ENCODE measurements at places on chromosomes 6 and 20. TPM values are rescaled to one million over a fixed set of nuclear protein-coding genes. Genes with fewer than 3 reads are reported as not detected.

GRCh38 chr6:166555086-166555485 is 31.4 kb downstream of the RAMACL start:
- DNase-seq = no peak

SMLR1 gene
- not detected for total RNA-seq

DNA sequence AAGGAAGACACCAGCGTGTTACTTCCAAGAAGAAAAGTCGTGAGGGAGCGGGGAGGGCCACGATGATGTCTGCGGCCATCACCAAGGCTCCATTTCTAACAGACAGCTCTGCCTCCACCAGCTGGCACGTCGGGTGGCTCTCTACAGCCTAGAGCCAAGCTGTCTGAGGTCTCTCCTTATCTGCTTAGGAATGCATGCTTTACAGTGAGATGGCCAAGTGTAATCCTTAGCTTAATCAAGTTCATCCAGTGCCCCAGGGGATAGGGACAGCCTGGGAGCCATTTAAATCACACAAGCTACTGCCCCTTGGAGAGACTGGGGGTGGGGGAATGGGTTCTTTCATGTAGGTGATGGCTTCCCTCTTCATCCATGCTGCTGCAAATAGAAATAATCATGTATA is 213.8 kb upstream of the CST7 start:
- DNase-seq = peak; percentile 60

DNA sequence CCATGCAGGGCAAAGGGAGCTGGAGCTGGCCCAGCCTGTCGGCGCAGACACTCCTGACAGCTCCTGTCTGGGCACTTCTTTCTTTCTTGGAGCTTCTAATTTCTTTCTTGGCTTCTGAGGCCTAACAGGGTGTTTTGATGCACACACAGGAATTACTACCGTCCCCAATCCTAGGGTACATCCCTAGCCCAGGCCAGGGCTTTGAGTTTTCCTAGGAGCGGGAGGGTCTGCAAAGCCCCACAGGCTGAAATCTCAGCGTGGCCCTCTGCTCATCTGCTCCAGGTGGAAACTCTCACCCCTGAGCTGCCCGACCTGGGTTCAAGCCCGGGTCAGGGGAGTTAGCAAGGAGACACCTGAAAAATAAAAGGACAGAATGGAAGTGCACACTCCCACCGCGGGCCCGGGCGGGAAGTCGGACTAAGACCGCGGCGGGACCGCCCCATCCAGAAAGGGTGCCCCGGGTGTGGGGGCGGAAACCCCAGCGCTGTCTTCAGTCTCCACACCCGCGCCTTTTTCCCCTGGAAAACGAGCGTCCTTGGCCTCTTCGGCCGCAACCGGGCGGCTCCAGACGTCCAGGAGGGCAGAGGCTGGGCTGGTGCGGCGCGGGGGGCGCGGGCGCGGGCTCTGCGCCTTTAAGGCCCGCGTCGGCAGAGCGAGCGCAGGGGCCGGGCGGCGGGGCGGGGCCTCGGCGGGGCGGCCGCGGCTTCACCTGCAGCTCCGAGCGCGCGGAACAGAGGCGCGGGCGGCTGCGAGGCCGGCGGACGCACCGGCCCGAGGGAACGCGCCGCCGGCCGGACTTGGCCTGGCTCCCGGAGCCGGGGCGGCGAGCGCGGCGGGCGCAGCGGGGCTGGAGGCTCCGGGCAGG is at the start of gene CDH4:
TSS of gene CDH4 (plus strand) at position 733 of the 865 bp plus-strand sequence.
- DNase-seq = no peak

GRCh38 chr20:23406880-23407279 is 14.4 kb downstream of the NAPB start:
- no peak for DNase-seq

TP53TG5 gene
- total RNA-seq = not detected

DNA sequence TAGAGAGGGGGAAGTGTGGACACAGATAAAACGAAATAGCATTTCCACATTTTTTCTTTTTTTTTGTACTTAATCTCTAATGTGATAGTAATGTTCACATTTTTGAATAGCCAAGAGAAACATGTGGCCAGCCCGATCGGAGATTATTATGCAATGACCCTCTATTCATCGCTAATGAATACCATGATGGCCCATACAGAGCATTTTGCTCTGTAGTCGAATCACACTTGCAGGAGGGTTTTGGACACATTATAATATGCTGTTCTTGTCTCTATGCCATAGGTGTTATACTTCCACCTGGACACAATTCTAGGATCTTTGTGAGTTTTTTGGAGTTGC is 60.1 kb downstream of the MTHFD1L start:
- DNase-seq = no peak

GRCh38 chr6:156840606-156841005 is 63.4 kb downstream of the ARID1B start:
- no peak for DNase-seq

GRCh38 chr20:25005661-25006060 is 13.1 kb upstream of the APMAP start:
- DNase-seq = no peak

DNA sequence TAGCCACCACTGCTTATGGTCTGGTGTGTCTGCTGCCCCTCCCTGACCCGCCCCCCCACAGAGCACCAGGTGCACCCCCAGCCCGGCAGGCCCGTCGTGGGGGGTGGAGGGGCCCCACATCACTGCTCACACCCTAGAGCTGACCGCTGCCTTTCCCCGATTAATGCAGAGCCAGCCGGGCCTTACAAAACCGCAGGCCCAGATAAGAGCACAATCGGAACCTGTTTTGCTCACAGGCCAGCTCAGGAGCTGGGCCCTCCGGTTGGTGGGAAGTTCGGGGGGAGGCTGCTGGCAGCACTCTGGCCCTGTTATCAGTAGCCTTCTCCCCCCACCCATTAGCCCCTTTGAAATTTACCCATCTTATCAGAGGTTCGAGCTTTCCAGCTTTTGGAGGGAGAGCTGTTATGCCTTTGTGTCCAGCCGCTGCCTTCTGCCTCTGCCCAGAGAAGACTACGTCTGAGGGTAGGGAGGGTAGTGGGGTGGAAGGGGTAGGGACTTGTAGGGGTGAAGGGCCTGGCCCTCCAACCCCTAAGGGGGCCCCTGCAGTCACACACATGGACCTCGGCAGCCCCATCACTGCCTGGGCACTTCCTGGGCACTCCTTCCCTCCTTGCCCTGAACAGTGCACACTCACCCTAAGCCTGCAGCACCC is 6.9 kb upstream of the SPDEF start:
- no peak for DNase-seq

GRCh38 chr6:16660157-16660497 is 101.1 kb downstream of the ATXN1 start:
- DNase-seq = no peak

GRCh38 chr6:152897807-152898399 is 84.9 kb downstream of the FBXO5 start:
- DNase-seq = peak; percentile 60

DNA sequence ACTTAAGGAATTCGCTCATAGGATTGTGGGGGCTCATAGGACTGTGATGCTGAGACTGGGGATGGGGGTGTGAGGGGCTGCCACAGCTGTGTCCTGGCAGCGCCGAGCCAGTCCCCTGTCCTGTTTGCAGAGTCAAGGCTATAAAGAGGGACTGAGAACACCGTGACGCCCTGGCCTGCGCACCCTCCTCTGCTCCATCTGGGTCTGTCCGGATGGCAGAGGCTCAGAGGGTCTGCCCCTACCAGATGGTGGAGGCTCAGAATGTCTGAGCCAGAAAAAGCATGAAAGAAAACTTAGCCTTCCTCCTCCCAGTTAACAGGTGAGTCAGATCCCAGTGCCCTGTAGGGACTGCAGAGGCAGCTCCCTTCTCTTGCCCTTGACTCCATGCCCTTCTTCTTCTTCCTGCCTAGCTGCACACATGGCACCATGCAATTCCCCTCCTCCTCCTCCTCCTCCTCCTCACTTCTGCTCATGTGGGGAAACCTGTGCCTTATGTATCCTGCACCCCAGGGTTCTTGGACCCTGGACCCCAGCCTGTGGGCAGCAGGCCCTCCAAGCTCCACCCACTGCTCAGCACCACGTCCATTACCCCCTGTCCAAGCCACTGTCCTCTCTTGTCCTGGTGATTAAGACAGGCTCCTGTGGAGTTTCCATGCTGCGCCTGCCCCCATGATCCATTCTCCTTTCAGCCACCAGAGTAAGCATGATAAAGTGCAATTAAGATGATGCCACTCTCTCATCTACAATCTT is 410.0 kb upstream of the SULF2 start:
- no peak for DNase-seq

TSPYL4 gene
- 19.5 TPM for total RNA-seq

DNA sequence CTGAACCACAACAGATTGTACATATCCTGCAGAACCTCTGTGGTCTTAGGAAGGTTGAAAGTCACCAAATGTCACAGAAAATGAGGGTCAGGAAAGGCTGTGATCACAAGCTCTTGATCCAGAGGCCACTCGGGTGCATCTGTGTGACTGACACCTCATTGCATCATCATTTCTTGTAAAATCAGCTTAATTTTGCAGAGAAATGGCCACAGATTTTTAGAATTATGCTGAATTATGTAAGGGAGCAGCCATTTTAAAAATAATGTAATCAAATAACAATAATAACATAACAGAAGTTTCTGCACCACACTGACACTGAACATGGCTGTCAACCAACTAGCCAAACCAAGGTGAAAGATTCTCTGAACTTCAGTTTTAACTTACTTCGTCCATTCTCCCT is 32.5 kb upstream of the PRND start:
- DNase-seq = no peak

PROCR gene
- 47.8 TPM for total RNA-seq

- DNase-seq = no peak
Measured at GRCh38 chr20:36004045-36004444, 35.7 kb downstream of the CNBD2 start.

- DNase-seq = peak; percentile 70
Measured at GRCh38 chr20:41786158-41786557, 168.0 kb upstream of the CHD6 start.

NFATC2 gene
- 3.0 TPM for total RNA-seq

GRCh38 chr6:47471911-47472310 is 5.7 kb upstream of the CD2AP start:
- no peak for DNase-seq

DNA sequence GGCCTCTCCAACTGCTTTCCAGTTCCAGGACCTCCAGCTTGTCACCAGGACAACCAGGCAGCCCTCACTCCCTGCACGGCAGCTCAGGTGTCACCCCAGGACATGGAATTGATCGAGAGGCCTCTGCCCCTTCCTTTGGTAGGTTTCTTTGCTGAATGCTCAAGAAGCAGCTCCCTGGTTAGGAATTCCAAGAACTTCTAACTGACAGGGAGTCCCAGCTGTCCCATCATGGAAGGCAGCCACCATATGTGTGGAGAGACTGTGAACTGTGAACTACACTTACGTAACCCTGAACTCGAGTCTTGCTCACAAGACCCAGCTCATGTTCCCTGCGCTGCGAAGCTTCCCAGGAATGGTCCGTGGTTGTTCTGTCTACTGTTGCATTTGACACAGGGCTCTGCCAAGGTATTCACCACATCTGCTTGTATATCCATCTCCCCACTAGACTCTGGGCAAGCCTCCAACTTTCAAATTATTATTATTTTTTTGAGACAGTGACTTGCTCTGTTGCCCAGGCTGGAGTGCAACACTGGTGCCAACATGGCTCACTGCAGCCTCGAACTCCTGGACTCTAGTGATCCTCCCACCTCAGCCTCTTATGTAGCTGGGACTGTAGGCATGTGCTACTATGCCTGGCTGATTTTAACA is 35.7 kb downstream of the MGME1 start:
- no peak for DNase-seq

CLPSL2 gene
- total RNA-seq = not detected

TBXT gene
- total RNA-seq = not detected

DNA sequence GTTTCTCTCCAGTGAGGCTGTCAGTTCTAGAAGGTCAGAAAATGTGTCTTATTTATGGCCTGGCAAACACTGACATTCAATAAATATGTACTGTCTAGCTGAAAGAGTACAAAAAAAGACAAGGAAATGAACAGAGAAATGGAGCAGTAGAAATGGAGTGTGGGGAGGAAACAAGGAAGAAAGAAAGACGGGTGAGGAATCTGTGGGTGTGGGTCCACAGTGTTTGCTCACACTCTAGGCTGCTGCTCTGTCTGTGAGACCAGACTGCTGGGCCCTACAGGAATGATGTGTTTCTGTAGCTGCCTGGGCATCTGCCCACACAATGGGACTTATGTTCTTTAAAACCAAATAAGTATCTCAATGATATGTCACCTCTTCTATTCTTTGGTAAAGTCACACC is 114.2 kb downstream of the MOXD1 start:
- DNase-seq = no peak

CAP2 gene
- 35.9 TPM for total RNA-seq

RBPJL gene
- total RNA-seq = not detected

DNA sequence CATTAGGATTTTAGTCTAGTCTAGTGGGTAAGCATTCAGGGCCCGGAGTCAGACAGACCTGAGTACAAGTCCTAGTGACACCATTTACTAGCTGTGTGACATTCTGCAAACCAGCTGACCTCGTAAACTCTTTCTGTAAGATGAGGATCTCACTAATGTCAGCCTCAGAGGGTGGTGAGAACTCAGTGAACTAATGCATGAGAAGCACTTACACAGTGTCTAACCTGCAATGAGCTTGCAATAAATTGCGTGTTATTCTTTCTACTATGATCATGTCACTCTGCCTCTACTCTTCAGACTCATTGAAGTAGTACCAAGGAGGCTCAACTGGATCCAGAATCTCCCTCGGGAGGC is 41.1 kb upstream of the ZNF831 start:
- no peak for DNase-seq

- DNase-seq = no peak
Measured at GRCh38 chr20:10488534-10488933, 53.4 kb downstream of the SLX4IP start.

GRCh38 chr20:49674383-49675352 is 39.0 kb downstream of the B4GALT5 start:
- peak; percentile 78 for DNase-seq

SEMG2 gene
- total RNA-seq = not detected

CMTR1 gene
- 26.4 TPM for total RNA-seq

- no peak for DNase-seq
Measured at GRCh38 chr20:32481311-32482142, 103.6 kb downstream of the NOL4L start.

DNA sequence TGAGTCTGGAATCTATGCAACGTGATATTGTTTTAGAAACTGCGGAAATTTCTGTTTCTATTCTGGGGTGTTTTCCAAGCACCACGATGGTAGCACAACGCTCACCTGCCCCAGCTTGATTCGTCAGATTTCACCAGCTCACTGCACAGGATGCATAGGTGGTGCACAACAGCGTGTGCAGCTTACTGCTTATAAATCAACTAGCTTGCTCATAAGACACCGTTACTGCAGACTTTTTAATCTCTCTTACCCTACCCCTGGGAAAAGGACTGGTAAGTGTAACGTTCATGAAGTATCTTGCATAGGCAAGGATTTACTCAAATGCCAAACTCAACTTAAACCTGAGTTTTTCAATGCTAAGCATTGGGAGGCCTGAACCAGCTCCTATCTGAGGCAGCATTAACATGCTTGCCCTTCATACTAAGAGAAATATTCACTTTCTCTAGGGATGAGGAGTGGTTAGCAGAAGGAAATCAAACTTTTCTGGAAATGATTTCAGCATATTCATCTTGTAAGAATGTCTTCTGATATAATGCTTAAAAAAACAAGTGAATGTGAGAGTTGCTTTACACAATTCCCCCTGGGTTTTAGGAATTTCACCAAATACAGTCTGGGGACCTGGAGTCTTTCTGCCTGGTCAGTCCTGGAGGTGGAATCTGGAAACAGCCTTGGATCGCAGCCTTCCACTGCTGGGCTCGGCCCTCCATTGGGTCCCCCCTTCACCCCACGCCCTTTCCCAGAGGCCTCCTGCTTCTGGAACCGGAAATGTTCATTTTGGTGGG is 100.6 kb downstream of the DACT2 start:
- no peak for DNase-seq

YIPF3 gene
- 151 TPM for total RNA-seq

- DNase-seq = peak; percentile 93
Measured at GRCh38 chr6:82842721-82843120, 222.9 kb downstream of the UBE3D start.

PTPRT gene
- total RNA-seq = not detected

All from RPMI7951 (cell line).